ENCODE measurements at places on chromosomes 16 and 17.

DNA sequence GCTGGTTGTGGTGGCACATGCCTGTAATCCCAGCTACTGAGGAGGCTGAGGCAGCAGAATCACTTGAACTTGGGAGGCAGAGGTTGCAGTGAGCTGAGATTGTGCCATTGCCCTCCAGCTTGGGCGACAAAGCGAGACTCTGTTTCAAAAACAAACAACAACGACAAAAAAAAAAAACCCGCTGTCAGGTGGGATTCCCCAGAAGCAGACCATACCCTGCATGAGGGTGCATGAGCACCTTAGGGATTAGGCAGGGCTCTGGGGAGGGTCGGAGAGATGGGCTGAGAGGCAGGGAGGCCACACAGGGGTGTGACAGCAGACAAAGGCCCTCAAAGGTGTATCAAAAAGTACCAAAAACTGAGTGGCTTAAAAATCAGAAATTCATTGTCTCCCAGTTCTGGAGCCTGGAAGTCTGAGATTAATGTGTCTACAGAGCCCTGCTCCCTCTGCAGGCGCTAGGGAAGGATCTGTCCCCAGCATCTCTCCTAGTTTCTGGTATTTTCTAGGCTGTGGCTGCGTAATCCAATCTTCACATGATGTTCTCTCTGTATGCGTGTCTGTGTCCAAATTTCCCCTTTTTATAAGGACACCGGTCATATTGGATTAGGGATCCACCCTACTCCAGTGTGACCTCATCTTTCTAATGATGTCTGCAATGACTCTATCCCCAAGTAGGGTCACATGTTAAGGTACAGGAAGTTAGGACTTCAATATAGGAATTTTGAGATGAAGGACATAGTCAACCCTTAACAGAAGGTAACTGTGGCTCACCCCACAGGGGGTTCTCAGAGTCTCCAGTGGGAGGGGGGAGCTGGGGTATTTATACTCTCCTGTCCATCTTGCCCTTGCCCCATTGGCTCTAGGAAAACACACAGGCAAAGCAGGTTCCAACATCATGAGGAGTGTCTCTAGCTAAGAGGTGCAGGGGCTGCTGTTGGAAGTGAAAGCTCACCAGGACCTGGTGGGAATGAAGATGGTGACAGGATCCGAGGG lies 13.6 kb upstream of the TVP23A start:
- H3K4me3 ChIP-seq, result no peak overlapping the region
- DNase-seq, result no peak
- H3K4me1 ChIP-seq, result peaks cover 2% of the 10 kb centered on the region
- no peak overlapping the region for H3K27ac ChIP-seq
- no peaks in the 10 kb centered on the region for H3K36me3 ChIP-seq

GRCh38 chr16:49663081-49664065 lies 192.5 kb downstream of the ZNF423 start:
- H3K36me3 ChIP-seq, result no peaks in the 10 kb centered on the region
- H3K27me3 ChIP-seq, result no peaks in the 10 kb centered on the region
- H3K4me1 ChIP-seq, result no peaks in the 10 kb centered on the region
- H3K4me3 ChIP-seq, result no peak overlapping the region

GRCh38 chr17:13520899-13521572 lies 80.7 kb downstream of the HS3ST3A1 start:
- no peak for DNase-seq
- H3K27me3 ChIP-seq, result peaks cover 4% of the 10 kb centered on the region
- H3K4me3 ChIP-seq, result no peak overlapping the region
- no peaks in the 10 kb centered on the region for H3K4me1 ChIP-seq
- H3K36me3 ChIP-seq, result no peaks in the 10 kb centered on the region
- no peak overlapping the region for H3K27ac ChIP-seq

GRCh38 chr16:58462997-58463941 lies 36.7 kb upstream of the NDRG4 start:
- peak; percentile 11 for DNase-seq
- H3K36me3 ChIP-seq, result no peaks in the 10 kb centered on the region
- H3K4me1 ChIP-seq, result peaks cover 15% of the 10 kb centered on the region
- peaks cover 43% of the 10 kb centered on the region for H3K27me3 ChIP-seq

- peak; percentile 59 for DNase-seq
- H3K4me1 ChIP-seq, result peaks cover 16% of the 10 kb centered on the region
Observed at GRCh38 chr17:66200685-66201092, 8.8 kb upstream of the CEP112 start.
